DMS 273 treated with DMSO at 0.1 percent for 48 hours (cell line): ENCODE measurements at places on chromosomes 4 and X.
A peak's percentile ranks its signal among the peaks of the same experiment; 100 is the strongest.

DNA sequence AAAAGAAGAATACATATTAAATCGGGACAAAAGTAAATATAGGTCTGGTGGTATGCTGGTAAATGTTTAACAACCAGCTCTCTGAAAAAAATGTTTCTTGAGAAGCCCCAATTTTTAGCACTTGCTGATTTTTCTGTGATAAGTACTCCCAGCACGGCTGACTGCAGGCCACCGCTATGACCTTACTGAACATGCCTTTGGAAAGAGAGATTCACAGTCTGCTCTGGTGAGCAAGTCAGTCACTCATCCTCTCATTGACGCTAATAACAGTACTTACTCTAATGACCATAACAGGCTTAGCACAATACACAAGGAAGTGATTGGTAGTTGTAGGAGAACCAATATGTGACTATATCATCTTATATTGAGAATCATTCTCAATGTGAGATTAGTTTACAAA is 98.9 kb upstream of the BLTP1 start:
- DNase-seq, result no peak

GRCh38 chrX:24443918-24444317 is 21.2 kb upstream of the PDK3 start:
- DNase-seq, result no peak

DNA sequence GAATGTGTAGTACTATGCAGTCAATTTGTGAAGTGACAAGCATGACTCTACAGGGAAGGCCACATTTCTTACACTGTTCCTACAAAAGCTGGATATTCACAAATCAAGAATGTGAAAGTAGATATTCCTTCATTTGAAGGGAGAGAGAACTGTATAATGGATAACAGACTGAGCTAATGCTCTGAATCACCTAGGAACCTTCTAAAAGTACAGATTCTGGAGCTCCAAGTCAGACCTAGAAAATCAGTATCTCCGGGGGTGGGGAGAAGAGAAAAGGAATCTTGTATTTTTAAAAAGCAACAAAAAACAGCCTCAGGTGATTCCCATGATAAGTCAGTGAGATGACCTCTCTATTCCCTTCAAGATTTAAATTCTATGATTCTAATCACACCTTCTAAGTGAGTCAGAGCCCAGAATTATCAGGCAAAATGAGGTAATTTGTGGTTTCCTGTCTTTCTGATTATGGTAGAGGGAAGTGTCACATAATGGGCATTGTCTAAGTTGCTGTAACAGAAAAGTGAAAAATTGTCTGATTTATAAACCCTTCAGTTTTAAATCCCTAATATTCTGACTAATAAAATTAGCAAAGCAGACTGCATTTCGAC is 80.9 kb downstream of the IL21 start:
- DNase-seq, result no peak

DNA sequence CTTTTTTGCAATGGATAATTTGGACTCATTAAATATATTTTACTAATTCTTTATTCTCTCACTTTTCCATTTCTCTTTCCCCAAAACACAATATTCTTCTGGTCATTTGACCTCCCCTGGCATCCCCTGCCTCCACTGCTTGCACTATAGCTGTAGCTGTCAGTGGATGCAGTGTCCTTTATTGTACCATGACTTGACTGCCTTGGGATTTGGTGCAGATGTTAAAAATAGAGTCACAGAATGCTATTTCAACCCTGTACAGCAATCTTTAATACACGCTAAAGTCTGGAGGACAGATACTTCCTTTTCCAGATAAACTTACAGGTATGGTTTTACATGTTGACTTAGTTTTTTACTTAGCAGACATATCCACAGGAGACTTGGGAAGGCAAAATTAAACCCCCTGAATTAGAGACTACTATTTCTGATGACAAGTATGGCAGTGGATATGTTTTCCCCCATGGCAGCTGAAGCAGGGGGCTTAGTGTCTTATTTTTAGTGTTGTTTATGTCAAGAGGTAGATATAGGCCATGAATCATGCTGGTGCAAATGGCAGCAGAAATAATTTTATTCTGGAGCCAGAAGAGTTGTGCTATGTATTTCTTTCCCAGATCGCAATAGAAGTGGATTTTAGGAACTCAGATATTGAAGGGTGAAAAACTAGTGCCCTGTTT is 461.4 kb downstream of the NAF1 start:
- no peak for DNase-seq

DNA sequence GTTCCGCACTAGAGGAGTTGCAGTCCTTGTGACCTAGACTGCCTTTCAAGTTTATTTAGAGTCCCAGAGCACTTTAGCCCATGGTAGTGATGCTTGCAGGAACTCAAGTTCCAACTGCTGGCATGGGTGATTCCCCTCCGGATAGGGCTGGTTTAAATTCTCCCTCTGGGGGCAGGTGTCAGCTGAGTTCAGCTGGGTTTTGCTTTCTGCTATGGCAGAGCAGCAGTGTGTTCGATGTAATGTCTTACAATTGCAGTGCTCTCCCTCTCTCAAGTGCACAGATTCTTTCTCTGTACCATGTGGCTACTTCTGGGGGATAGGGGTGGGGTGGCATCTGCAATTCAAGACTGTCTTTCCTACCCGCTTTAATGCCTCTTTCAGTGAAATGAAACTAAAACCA is 164.8 kb upstream of the ZIC3 start:
- no peak for DNase-seq

- no peak for DNase-seq
Observed at GRCh38 chr4:129344058-129344457, 248.1 kb downstream of the C4orf33 start.

- DNase-seq, result peak; percentile 43
Observed at GRCh38 chr4:71026086-71026485, 32.6 kb downstream of the DCK start.

DNA sequence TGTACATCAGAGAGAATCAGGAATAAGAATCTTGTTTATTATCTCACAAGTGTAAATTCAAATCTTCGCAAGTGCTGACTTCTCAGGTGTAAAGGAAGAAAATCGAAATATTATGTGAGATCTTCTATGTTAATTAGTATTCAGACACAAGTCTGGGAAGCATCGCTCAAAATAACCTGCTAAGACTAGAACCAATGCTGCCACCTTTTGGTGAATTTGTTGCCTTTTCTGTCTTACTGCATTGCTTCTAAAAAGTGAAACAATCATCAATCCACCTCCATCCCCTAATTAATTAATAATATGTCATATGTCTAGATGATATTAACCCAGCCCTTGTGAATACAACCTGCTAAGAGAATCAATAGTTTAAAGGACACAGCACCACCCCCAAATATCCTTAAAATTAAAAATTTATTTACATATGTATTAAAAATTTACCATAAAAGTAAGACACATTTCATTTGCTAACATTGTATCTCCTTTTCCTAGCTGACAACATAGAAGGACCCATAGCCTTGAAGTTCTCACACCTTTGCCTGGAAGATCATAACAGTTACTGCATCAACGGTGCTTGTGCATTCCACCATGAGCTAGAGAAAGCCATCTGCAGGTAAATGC is 3.5 kb downstream of the EPGN start:
- DNase-seq, result peak; percentile 22

DNA sequence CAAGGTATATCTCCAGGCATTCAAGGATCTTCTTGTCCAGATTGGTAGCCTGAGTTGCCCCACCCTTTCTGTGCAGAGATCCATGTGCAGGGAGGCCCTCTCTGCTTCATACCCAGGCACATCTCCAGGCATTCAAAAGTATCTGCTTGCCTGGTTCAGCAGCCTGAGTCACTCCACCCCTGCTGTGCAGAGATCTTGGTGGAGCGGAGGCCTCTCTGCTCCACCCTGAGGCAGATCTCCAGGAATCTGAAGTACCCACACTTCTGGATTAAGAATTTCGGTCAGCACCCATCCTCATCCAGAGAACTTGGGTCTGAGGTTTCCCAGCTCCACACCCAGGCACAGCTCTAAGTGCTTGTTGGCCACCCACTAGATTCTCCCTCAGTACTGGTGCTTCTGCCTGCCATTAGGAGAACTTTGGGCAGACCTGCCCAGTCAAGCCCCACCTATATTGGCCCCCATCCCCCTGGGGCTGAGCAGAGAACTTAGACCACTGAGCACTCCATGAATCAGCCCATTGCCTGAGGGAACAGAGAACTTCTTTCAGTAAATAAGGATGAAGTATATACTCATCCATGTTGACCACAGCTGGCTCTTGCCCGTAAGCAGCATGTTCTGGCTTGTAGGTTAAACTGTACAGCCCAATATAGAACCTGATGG is 199.5 kb upstream of the ZCCHC13 start:
- no peak for DNase-seq

DNA sequence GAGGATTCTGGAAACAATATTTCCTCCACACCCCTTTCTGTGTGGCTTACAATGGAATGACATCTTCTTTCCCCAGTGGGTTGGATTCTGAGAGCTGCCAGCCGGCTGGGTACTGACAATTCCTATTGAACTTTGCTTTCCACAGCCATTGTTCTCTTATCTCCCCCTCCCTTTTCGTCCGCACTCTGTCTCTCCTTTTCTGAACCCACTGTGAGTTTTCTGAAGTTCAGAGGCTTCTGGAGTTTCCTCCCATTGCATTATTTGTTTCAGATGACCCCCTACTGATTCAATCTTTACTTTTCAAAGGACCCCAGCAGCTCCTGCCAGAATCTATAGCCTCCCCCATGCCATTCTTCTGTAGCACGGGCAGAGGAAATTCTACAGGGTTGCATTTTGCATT is 10.4 kb downstream of the SMPX start:
- DNase-seq, result no peak

DNA sequence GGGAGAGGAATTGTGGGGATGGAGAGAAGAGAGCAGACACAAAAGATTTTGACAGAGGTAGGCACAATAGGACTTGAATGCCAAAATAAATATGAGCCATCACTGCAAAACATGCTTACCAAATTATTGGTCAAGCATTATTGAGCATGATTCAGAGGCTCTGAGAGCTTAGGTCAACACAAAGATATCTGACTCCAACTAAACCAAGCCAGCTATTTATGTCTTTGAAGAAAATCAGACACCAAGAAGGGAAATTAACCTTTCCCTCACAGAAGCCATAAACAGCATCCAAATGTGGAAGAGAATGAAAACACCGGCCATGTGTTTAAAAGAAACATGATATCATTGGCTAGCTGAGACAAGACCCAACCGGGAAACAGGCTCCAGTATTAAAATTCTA is 323.2 kb downstream of the RAB28 start:
- no peak for DNase-seq

- no peak for DNase-seq
Observed at GRCh38 chr4:153159728-153160221, 44.5 kb upstream of the TRIM2 start.

- DNase-seq, result no peak
Observed at GRCh38 chr4:6383009-6383404, 89.4 kb downstream of the PPP2R2C start.

DNA sequence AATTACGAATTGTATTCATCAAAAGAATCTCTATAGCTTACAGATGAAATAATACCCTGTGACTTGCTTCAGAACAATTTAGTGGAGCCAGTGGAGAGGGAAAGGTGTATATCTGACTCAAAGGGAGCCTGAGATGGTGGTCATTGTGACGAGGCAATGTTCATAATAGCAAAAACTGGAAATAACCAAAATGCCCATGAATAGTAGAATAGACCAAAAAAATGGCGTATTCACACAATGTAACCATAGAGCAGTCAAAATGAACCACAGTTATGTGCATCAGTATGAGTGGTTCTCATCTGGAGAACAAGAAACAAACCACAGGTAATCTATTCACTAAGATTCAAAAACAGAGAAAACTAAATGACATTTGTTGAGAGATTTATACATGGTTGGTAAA is 125.3 kb upstream of the CLNK start:
- no peak for DNase-seq

- DNase-seq, result no peak
Observed at GRCh38 chrX:31240982-31241381, 169.1 kb upstream of the FTHL17 start.

DNA sequence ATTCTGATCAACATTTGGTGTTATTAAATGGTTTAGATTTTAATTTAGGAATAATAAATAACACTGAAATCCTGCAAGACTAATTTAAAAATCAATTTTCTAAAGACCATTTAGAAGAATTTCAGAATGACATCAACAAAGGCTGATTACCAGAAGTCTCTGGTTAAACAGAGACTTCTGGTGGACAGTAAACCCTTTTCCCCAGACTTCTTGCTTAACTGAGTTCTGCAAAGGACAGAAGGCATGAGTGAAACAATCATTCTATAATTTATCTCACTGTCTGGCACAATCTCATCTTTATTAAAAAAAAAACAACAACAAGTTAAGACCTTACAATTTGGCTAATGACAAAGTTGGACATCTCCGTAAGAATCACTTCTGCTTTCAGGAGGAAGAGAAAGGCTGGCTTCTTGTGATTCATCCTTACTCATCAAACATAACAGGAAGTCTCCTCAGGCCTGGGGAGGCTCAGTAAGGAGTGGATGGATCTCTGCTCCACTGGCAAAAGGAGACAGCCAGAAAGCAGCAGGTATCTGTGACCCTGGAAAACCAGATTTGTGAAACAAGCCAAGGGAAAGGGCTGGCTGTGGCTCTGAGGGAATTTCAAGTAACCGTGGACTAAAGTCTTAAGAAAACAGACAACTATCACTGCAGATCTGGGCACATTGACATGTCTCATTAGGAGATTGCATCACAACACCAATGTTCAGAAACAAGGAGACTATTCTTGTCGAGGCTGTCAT is 908 bp upstream of the TLR6 start:
- DNase-seq, result no peak

- DNase-seq, result no peak
Observed at GRCh38 chr4:184385705-184386141, 88.6 kb downstream of the IRF2 start.

- DNase-seq, result no peak
Observed at GRCh38 chr4:121256887-121257466, 92.9 kb upstream of the TNIP3 start.

- DNase-seq, result no peak
Observed at GRCh38 chrX:151393514-151393913, 3.5 kb upstream of the VMA21 start.

DNA sequence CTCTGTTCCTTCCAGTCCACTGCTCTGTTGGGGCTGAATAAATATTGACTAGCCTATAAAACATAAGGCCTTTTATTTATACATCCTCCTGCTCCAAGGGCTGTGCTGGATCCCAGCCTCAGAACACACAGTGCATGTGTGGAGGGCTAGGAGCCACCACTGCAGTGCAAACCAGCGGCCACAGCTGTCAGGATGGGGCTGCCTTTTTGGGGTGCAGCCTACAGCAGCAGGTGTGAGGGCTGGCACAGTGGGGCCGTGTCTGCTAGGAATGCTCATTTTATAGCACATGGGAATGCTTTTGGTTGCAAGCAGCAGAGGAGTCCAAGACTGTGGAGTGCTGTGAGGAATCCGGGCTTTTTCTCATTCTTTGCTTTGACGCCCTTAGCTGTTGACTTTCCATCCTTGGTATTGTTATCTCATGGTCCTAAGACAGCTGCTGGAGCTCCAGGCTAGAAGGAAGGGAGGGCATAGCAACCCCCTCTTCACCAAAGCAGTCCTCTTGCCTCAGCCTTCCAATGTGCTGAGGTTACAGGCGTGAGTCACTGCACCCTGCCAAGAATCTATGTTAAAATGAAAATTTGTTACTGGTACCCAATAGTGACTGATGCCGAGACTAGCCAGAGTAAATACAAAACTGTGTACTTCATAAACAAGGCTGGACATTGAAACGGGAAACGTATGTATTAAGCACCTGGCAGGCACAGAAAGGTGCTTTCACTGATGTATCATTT is 334.3 kb upstream of the GATB start:
- DNase-seq, result no peak
